ENCODE measurements at places on chromosomes 5 and 9.

DNA sequence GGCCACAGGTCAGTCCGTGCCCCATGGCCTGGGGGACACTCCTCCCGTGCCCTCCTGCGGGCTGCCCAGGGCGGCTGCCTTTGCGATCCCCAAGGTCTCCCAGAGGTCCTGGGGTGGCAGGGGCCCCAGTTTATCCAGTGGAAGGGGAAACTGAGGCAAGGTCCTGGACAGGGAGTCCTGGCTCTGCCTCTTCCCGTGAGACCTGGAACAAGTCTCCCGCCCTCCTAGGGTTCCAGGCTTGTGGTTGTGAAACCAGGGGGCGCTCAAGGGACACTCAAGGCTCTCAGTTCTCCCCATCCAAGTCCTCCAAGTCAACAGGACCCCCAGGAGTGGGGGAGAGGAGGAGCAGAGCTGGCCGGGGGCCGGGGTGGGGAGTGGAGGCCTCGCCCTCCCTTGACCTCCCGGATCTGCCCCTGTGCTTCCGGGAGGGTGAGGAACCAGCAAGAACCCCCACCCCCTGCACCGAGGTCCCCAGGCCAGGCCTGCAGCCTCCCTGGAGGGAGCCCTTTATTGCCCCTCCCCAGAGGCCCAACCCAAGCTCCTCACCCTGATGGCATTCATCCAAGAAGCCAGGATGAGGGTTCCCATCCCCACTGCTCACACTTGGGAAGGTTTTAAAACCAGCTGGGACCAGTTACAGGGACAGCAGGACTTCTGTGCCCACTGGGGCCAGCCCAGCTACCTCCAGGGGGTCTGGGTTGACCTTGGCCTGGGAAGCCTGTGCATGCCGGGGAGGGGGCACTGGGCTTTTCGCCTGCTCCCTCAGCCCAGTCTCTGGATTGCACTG is 24.7 kb upstream of the TMEM250 start:
- DNase-seq, result no peak

DNA sequence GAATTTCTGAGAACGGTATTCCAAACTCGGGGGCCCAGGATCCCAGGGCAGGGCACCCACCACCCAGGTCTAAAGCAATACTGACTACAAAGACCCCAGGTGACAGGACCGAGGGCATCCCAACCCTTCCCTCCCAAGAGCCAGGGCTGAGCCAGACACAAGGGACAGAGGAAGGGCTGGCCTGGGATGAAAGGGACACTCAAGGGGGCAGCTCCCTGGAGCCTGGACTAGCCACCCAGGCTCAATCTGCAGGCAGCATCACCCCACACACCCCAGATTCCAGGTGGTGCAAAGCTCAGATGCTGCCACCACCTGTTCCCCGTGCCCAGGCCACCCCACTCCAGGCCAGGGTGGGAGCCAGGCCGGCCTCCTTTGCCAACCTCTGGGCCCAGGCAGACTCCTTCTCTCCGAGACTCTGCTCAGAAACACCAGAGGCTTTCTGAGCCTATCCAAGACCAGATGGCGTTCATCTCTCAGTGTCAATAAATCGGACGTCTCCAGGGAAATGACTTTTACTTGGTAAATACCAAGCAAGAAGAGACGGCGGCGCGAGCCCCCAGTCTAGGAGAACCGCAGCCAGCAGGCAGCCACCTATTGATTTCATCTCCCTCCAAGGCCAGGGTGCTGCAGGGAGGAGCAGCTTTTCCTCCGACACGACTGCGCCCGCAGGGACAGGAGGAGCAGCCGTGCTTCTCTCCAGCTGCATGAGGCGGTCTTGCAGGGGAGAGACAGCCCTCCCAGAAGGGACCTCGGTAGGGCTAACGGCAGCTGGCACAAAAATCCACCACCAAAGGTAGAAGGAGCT is 94.1 kb upstream of the ADAMTS2 start:
- DNase-seq, result no peak

GRCh38 chr9:6969805-6970204 is 212.0 kb downstream of the KDM4C start:
- DNase-seq, result no peak

DNA sequence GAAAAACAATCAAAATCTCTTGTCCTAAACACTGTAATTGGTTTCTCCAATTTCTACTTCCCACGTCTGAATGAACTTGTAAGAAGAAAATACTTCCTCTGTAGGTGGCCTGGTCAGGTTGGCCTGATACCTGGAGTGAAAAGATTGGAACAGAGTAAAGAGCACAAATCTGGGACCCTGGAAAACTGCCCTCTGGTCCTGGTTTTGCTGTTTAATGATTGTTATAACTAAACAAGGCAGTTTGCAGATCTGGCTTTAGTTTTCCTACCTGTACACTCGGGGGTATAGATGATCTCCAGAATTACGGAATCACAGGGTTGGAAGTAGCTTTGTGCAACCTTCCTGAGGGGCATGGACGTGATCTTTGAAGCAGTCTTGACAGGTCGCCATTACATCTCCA is 67.6 kb downstream of the ZSWIM6 start:
- DNase-seq, result no peak

DNA sequence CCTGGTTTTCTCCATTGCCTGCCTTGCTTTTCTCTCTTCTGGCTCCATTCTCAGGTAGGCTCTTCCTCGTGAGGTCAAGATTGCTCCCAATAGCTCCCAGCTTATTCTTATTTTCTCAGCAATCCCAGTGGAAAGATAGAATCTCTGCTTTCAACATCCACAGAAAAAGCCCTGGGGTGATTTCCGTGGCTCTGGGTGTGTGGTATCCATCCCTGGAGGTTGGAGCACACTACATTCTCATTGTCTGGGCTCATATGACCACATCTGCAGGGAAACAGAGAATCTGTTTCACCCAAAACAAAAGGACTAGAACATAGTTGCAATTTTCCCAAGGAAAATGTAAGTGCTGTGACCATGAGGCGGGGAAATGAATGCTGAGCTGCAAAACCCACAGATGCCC is 236.0 kb downstream of the TENT4A start:
- no peak for DNase-seq

- no peak for DNase-seq
These were observed 316.2 kb downstream of the ARL15 start for GRCh38 chr5:53994148-53994547.

Data from umbilical cord (tissue), 2 donors.